ENCODE measurements at places on chromosomes 4 and X.

DNA sequence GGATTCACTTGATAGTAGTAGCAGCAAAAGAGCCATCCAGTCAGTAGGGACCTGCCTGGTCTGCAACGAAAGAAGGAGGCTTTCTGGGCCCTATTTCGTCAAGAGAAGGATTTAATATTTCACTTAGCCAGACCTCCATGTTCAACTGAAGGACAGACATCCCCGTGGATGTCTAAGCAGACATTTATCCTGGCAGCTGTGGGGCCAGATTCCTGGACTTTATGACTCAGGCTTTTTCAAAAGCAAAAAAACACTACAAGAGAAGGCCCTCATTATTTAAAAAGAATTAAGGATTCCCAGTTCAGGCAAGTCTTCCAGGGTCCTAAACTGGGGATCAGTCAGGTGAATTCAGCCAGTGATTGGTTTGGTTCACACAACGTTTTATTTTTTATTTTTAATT, 88.5 kb upstream of the TSPAN5 start:
- DNase-seq: no peak

- DNase-seq: peak; percentile 59
These were observed 40.4 kb downstream of the RNF212 start for GRCh38 chr4:1072830-1073446.

GRCh38 chrX:23478056-23478455, 143.4 kb downstream of the PTCHD1 start:
- DNase-seq: no peak

- peak; percentile 81 for DNase-seq
These were observed 11.3 kb downstream of the ARL13A start for GRCh38 chrX:100980608-100981497.

DNA sequence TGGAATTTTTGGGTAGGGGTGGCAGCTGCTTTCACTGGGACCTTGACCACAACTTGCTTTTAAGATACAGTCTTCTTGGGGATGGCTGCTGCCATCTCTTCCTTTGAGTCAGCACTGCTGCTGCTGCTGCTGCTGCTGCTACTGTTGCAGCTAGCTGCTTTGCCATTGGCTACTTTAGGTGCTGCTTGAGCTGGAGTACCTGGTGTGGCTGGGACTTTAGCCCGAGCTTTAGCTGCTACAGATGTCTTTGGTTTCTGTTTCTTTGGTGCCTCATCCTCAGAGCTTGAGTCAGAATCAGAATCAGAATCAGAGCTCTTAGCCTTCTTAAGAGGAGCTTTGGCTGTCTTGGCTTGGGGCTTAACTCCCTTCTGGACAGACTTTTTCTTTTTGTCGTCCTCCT, 52.2 kb downstream of the FAM9B start:
- DNase-seq: no peak

GRCh38 chrX:70525733-70526132, 81.1 kb downstream of the DLG3 start:
- DNase-seq: no peak

- peak; percentile 61 for DNase-seq
These were observed 40.2 kb downstream of the ADH7 start for GRCh38 chr4:99394896-99395295.

GRCh38 chr4:124711471-124712371, 811 bp downstream of the ANKRD50 start:
- DNase-seq: peak; percentile 81

GRCh38 chr4:111979921-111980320, 165.3 kb upstream of the FAM241A start:
- DNase-seq: no peak

GRCh38 chr4:19583827-19584569, 667.7 kb upstream of the SLIT2 start:
- peak; percentile 29 for DNase-seq
